Activated CD8-positive, alpha-beta memory T cell treated with anti-CD3 and anti-CD28 coated beads for 1 hour (primary cell): ENCODE measurements at places on chromosomes 11 and 22.

DNA sequence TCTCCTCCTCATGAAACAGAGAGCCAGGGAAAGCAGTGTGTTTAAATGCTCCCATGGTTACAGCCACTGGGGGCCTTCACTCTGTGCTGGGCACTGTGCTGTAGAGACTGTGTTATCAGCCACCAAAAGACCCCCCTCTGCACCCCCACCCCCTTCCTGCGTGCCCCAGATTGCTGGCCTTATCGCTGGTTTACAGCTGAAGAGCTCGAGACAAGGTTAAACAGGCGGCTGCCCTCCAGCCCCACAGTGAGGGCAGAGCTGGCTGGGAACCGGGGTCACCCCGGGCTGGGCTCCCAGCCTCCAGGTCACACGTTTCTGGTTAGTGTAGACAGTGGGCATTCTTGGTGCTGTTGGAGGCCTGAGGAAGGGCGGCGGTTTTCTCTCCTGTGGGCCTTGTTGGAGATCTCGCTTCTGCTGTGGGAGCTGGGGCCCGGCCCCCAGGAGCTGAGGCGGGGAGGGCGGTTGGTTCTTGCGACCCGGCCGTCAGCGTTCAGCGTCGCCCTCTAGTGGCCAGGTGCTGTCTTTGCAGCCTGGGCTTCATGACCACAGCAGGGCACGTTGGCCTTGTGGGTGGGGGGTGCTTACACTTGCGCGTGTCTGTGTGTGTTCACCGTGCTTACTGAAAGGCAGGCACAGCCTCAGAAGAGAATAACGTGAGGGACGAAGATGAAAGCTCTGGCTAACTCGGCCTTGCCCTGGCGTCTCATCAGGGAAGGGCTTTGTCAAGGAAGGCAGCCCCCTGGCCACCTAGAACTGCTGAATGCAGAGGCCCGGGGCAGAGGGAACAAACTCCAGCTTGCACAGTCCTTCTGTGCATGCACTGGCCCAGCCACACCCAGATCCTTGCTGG is 40.8 kb downstream of the TBC1D22A start:
- DNase-seq, result peak; percentile 55

GRCh38 chr11:20056109-20056949 is 103.9 kb downstream of the DBX1 start:
- DNase-seq, result no peak

GRCh38 chr11:64803846-64804345 is 882 bp upstream of the MAP4K2 start:
- no peak for DNase-seq

GRCh38 chr11:78432058-78432515 is 14.5 kb upstream of the GAB2 start:
- no peak for DNase-seq

- no peak for DNase-seq
These were observed 2.4 kb downstream of the TRMT112 start for GRCh38 chr11:64314805-64315561.

GRCh38 chr11:35214226-35214770 is 75.3 kb downstream of the CD44 start:
- no peak for DNase-seq

DNA sequence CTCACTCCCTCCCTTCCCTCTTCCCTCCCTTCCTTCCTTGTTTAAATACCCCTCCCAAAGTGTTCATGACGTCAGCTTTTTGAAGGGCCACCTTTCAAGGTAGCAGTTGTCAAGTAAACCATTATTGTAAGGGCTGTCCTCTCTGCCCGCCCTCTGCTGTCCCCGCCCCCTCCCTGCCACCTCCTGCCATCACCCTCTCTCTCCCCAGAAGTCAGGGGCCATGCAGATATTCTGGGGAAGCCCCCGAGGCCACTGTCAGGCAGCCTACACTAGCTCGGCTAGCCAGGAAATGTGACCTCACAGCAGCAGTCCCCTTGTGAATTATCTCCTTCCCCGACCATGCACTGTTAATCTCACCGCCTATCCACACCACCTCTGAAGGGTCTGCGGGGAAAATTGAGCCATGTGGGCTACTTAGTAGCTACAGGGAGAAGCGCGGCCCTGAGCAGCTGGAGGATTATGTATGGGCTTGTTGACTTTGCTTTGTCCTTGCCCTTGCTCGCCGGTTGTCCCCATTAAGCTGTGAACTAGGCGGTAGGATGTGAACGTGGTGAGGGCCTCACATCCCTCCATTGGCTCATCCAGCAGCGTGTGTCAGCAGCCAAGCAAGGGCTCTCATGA is 42.1 kb upstream of the ATXN10 start:
- no peak for DNase-seq

DNA sequence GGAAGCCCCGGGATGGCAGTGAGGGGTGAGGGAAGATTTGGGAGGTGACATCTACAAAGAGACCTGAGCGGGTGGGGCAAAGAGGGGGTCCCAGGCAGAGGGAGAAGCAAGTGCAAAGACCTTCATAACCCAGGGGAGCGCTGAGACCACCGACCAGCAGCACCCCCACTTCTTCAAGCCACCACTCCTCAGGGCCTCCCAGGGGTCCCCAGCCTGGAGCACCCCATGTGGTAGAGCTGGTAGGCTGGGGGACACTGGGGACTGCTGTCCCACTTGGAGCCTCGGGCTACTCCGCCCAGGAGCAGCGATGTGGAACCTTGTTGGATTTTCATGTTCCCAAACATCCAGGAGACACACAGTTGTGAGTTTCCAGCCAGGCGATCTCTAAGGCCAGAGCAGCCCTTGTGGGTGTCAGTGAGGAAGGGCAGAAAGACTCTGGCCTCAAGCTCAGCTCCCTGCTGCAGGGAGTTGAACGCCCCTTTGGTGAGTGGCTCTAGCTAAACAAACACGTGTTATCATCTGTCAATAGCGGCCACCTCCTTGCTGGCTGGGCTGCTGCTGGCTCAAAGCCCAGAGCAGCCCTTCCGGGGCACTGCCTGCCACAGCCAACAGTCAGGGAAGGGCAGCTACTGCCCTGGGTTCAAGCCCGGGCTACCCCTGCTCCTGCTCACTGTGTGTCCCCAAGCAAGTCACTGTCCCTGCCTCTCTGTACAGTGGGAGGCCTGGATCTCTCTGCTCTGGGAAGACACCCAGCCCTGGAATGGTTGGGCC is 25.7 kb upstream of the CHKA start:
- no peak for DNase-seq

DNA sequence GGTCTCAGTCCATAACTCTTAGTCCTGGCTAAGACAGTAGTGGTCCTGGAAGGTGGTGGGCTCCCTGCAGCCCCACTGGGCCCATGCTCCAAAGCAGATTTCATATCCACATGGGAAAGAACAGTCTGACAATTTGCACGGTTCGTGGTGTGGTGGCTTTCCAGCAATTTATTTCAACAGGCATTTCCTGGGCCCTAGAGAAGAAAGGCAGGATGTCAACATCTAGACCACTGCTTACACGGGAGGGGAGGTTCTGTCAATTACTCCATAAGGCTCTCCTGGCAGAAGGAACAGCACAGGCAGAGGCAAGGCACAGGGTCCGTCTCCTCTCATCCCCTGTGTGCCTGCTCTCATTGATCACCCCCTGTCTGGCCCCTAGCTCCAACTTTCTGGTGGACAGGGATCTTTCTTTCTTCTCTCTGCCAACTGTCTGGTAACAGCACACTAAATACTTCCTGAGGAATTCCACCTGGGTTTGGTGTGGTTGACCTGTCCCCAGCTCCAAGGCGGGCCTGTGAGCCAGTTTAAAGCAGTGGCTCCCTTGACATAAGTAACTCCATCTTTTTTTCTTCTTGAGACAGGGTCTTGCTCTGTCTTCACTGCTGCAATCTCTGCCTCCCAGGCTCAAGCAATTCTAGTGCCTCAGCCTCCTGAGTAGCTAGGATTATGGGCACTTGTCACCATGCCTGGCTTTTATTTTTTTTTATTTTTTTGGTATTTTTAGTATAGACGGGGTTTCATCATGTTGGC is 5.1 kb upstream of the A4GALT start:
- no peak for DNase-seq

GRCh38 chr22:27614006-27614649 is 187.4 kb downstream of the MN1 start:
- DNase-seq, result no peak

DNA sequence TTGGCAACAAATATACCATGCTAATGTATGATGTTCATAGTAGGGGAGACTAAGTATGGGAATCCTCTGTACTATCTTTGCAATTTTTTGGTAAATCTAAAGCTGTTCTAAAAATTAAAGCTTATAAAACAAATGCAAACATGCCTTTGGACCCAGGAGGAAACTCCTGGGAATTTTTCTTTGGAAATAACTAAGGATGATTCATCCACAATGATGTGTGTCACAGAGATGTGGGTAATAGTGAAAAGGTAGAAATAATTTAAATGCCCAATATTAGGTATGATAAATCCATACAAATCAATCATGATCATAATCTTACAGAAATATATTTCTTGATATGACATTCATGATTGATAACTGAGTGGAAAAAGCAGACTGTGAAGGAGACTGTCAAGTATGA is 135.8 kb downstream of the TRIM44 start:
- DNase-seq, result no peak

DNA sequence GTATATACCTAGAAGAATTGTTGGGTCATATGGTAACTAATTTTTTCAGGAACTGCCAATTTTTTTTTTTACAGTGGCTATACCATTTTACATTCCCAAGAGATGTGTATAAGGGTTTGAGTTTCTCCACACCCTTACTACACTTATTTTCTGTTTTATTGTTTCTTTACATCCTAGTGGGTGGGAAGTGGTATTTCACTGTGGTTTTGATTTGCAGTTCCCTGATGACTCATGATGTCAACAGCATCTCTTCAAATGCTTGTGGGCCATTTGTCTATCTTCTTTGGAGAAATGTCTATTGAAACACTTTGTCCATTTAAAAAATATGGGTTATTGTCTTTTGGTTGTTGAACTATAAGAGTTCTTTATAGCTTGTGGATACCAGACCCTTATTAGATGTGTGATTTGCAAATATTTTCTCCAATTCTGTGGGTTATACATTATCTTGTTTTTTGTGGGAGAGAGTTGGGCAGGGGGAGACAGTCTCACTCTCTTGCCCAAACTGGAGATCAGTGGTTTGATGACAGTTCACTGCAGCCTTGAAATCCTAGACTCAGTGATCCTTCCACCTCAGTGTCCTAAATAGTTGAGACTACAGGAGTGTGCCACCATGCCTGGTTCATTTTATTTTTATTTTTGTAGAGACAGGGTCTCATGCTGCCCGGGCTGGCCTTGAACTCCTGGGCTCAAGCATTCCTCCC is 30.3 kb upstream of the PISD start:
- DNase-seq, result no peak

DNA sequence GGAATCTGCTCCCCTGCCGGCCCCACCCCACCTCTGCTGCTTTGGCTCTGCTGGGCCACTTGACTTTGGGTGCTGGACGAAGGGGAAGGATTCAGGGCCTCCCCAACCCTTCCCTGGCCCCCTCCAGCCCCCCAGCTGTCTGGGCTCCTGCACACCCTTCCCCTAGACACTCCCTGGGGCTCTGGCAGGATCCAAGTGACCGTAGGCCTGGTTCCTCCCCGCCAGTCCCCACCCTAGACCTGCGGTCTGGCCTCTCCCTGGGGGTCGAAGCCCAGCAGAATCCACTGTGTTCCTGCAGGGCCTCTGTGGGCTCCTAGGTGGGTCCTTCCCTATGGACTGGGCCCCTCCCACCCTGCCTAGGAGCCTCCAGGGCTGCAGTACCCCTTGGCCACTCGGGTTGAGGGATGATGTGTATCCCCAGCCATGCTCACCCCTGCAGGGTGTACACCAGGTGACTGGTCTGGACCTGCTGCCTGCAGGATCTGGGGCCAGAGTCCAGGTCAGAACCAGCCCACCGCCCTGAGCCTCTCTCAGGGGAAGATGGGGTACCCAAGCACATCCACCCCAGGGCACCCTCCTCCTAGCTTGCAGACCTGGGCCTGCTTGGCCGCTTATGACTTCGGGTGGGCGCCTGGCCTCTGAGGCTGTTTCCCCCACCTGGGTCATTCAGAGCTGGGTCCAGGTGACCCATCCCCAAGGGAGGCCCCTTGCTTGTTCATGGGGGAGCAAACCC is 5.6 kb downstream of the PIM3 start:
- DNase-seq, result no peak

DNA sequence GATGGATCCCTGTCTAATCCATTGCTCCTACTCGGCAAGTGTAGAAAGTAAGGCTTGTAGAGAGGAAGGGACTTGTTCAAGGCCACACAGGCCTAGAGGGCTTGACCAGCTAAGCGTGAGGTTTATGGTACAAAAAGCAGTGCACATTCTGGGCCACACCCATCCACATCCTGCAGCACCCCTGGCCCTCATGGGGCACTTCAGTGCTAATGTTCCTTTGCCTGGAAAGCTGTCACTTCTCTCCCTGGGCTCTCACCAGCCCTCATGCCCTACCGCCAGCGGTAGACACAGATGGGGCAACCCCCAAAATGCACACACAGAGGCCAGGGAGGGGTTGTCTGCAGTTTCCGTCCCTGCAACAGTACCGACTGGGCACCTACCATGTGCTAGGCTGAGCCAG is 7.1 kb upstream of the MGAT3 start:
- no peak for DNase-seq

DNA sequence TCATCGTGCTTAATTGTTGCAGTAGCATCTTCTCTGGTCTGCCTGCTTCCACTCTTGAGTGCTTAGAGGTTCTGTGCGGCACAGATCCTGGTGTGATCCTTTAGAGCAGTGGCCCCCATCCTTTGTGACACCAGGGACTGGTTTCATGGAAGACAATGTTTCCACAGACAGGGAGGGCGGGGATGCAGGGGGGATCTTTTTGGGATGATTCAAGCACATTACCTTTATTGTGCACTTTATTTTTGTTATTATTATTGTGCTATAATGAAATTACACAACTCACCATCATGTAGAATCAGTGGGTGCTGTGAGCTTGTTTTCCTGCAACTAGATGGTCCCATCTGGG is 76.8 kb upstream of the SHANK2 start:
- DNase-seq, result no peak

DNA sequence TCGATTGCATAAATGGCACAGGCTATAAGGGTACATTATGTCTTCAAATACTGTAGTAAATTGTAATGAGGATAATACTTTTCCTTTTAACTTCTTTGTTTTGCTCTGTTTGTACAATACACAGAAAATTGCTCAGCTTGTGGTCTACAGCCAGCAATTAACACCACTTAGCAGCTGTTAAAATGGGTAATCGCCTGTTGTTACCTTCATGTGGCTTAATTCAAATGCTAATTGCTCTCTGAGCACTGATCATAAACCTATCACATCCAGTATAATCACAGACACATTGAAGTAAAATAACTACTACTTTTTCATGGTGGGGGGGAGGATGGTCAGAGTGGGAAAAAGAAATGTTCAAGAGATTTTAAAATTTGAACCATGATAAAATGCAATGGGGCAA is 1164.1 kb upstream of the CNTN5 start:
- DNase-seq, result no peak
